GM12891 (cell line): ENCODE measurements at places on chromosomes 2 and 18.
A peak's percentile ranks its signal among the peaks of the same experiment; 100 is the strongest.

- no peak for DNase-seq
Measured at GRCh38 chr18:77052983-77053309, 79.6 kb downstream of the MBP start.

DNA sequence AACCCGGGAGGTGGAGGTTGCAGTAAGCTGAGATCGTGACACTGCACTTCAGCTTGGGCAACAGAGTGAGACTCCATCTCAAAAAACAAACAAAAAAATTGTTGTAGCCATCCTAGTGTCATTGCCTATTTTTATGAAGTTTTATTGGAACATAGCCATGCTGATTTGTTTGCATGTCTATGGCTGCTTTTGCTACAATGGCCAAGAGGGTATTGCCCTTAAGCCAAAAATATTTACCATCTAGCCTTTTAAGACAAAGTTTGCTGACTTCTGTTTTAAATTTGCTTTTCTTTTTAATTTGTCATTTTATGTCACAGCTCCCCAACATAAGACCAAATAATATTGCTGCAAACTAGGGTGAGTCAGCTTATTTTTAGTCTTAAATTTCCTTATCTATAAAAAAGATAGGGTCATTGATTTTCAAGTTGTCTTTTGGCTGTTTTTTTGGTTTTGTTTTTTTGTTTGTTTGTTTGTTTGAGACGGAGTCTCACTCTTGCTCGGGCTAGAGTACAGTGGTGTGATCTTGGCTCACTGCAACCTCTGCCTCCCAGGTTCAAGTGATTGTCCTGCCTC is 70.0 kb upstream of the CABLES1 start:
- no peak for DNase-seq

DNA sequence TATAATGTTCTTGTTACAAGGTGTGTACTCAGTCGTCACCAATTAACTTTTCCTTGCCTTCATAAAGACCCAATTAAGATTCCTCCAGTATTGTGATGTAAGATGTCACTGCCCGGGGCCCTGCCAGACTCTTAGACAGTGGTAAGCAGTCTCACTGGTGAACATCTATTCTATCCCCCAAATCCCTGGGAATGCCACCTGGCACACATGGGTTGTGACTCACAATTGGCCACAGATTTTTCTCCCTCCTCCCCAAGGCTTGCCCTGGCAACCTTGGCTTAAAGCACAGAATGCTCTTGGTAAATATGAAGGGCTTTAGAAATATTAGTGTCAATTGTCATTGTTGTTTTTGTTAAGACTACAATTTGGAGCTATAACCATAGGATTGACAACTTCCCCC is 287.9 kb downstream of the ETAA1 start:
- DNase-seq: no peak

GRCh38 chr2:173770947-173771678 is 194.1 kb downstream of the SP3 start:
- DNase-seq: no peak

DNA sequence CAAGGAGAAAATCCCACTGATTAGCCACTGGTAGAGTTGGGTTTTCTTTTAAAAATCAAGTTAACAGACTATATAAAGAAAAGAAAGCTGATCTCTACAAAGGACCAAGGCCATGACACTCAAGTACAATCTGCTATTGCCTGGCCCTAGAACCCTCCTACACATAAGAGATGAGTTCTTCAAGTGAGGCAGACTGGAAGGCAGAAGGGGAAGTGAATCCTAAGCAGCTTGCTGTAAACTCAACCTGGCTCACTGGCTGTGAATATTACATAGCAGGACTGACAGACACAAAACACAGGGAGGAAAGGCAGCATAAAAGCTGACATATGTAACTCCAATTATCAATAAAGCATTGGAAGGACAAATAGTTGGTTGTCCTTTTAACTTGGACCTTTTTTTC is 65.4 kb downstream of the TRIP12 start:
- peak; percentile 20 for DNase-seq

- no peak for DNase-seq
Measured at GRCh38 chr2:24210723-24211122, 35.9 kb downstream of the FAM228A start.

DNA sequence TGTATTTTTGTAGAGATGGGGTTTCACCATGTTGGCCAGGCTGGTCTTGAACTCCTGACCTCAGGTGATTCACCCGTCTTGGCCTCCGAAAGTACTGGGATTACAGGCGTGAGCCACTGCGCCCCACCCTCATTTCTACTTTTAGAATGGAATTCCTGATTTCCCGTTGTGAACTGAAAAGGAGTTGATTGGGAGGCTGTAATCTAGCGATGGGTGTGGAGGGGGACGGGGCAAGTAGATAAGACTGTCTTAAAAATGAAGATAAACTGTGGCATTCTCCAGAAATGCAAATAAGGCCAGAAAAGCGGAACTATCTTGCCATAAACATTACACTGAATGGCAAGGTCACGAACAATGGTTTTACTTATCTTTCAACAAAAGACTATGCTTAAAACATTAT is 135.4 kb downstream of the TRIB2 start:
- DNase-seq: no peak

GRCh38 chr2:239296020-239296932 is 104.5 kb downstream of the HDAC4 start:
- DNase-seq: no peak

- no peak for DNase-seq
Measured at GRCh38 chr2:160513120-160513519, 19.5 kb upstream of the RBMS1 start.
